Calu3 (cell line): ENCODE measurements at places on chromosomes 3 and 15.

GRCh38 chr3:105518203-105518602 is 151.5 kb downstream of the ALCAM start:
- DNase-seq = no peak

GRCh38 chr3:78926523-78926922 is 841.3 kb downstream of the ROBO1 start:
- no peak for DNase-seq

- DNase-seq = no peak
Measured at GRCh38 chr15:67521783-67522568, 1.0 kb downstream of the C15orf61 start.

DNA sequence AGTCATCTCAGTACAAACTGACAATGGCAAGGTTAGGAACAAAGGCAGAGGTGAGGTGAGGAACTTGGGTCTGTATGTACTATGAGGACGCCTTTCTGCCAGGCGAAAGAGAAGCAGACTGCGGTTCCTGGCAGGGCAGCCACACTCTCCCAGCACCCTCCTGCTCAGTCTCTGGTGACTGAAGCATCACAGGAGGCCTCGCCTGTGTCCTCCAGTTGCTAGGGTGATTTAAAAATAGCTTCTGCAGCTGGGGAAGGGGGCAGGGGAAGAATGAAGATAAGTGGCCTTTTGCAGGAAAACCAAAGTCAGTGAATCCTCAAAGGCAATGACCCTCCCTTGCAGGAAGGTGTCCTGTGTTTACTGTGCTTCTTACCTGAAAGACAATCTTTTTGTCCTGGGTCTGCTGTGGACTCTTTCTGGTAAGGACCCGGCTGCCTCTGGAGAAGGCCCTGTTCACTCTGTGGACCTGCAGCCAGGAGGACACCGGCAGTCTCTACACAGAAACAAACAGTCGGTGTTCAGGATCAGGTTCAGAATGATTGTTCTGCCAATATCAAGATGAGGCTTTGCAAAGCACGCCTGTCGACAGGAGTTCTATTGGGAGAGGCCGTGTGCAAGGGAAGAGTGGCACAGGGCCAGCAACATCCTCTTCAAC is 65.7 kb upstream of the DGKG start:
- DNase-seq = no peak

- DNase-seq = no peak
Measured at GRCh38 chr3:12970684-12971083, 102.5 kb downstream of the IQSEC1 start.

DNA sequence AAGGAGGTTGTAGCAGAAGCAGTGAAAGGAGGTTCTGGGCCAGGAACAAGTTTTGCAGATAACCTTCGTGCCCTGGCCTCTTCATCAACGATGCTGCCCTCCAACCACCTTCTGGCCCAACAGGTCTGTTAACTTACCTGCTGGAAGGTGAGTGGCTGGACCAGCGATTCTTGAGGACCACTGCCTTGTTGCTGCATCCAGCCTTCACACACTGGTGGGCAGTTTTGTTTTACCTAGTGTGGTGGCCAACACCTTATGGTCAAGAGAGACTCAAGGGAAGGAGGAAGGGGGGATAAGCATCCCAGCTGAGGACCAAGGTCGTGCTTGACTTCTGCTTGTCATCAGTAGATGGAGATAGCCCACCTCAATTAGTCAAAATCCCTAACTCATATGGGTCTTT is 7.8 kb upstream of the MAGEF1 start:
- DNase-seq = no peak

DNA sequence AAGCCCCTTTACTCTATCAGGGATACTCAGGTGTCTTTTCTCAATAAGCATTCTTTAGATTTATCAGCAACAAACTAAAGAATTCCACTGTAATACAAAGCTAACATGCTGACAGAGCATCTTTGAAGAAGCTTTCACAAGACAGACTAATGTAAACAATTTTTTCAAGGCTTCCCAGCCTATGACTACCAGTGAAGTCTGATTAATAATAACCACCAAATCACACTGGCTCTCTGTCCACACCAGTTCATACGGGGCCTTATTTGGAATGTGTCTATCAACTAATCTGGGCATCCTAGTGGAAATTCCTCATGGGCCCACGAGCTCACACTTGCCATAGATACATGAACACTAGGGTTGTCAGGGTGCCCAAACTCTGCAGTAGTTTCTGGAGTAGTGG is 84.5 kb downstream of the EFL1 start:
- no peak for DNase-seq

- no peak for DNase-seq
Measured at GRCh38 chr3:156659260-156659659, 15.1 kb upstream of the TIPARP start.

DNA sequence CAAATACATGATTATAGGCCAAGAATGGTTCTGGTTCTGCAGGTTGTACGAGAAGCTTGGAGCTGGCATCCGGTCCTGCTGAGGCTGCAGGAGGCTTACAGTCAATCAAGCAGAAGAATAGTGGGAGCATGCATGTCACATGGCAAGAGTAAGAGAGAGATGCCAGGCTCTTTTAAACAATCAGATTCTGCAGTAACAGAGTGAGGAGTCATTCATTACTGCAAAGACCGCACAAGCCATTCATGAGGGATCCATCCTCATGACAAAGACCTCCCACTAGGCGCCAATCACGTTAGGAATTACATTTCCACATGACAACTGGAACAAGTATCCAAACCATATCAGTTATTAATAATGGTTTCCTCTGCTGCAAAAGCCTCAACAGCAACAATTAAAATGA is 536.8 kb downstream of the CADM2 start:
- no peak for DNase-seq

DNA sequence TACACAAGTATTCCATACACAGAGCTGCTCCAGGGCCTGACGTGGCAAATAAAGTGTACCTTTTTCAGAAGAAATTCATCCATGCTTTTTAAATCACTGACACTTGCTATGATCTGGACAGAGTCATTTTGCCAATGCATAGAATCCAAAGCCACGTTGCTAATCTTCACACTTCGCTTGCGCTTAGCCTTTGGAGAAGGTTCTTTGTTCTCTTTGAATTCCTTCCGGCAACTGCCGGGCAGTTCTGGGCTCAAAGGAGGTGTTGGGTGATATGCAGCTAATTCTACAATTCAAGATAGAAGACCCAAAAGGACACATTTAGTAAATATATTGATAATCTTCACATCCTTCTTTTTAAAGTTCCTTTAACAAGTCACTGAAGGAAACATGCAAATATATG is 69.9 kb downstream of the NR2E3 start:
- DNase-seq = no peak

DNA sequence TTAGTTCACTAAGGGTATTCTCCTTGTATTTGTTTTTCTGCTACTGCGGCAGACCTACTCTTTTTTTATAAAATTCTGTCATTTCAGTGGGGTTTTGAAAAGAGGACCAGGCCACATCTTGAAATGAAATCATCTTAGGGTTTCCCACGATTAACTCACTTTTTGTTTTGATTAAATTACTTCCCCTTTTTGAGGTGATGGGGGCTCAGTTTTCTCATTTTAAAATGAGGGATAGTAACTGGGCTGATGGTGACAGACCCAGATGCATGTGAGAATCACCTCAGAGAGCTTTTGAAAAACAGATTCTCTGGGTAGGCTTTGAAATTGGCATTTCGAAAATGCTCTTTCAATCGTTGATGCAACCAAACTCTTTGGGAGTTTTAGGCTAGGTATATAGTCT is 24.2 kb downstream of the UBE2Q2 start:
- DNase-seq = no peak

DNA sequence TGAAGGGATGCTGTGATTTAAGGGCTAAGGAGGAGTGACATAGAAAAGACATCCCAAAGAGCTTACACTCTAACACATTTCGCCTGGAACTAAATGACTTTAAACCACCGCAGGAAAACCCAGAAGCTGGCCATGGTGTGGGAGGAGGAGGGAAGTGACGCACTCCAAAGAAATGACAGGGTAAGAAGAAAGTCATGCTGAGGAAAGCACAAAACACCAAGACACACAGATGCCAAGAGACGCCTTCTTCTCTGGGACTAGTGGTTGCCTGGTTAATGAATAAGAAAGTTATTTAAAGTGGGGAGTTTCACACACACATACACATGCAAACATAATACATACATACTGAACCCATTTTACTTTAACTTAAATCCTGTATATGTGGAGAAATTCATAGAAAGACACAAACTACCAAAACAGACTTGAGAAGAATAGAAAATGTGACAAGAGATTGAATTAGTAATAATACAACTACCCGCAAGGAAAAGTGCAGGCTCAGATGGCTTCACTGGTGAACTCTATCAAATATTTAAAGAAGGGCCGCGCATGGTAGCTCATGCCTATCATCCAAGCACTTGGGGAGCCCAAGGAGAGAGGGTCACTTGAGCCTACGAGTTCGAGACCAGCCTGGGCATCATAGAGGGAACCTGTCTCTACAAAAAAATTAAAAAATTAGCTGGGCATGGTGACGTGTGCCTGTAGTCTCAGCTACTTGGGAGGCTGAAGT is 125.5 kb downstream of the NSMCE3 start:
- no peak for DNase-seq

DNA sequence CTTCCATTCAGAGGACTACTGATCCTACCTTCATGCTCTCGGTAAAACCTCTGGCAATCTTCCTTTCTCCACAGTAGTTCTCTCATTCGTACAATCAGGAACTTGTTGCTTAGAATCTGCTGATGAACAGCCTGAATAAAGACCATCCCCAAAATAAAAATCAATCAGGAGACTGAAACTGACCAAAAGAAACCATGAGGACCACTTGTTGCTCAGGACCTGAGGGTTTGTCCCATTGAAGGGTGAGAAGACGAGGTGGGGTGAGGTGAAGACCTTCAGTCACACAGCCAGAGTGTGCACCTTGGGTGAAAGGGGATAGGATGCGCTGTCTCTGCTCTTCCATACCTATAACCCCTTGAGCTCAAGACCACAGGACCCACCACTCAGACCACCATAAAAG is 36.8 kb downstream of the SPINK8 start:
- DNase-seq = no peak

- DNase-seq = no peak
Measured at GRCh38 chr15:75090388-75090734, 67.0 kb downstream of the PPCDC start.

DNA sequence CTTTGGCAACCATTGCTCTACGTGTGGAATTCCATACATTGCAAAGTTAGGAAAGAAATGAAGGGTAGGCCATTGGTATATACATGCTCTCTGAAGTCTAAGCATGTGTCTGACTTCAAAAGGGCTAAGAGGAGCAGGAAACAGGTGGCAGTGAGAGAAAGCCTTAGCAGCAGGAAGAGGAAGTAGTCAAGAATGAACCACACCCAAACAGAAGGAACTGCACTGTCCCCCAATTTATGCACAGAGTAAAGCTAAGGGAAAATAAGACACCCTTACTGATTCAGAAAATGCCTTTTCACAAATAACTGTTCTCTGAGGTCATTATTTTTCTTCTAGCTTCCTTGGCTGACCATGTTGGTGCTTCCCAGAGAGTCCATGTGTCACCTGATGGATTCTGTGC is 575.4 kb downstream of the NTRK3 start:
- no peak for DNase-seq
